ENCODE measurements at places on chromosomes 7 and 10. TPM values are rescaled to one million over a fixed set of nuclear protein-coding genes. Genes with fewer than 3 reads are reported as not detected.

DNA sequence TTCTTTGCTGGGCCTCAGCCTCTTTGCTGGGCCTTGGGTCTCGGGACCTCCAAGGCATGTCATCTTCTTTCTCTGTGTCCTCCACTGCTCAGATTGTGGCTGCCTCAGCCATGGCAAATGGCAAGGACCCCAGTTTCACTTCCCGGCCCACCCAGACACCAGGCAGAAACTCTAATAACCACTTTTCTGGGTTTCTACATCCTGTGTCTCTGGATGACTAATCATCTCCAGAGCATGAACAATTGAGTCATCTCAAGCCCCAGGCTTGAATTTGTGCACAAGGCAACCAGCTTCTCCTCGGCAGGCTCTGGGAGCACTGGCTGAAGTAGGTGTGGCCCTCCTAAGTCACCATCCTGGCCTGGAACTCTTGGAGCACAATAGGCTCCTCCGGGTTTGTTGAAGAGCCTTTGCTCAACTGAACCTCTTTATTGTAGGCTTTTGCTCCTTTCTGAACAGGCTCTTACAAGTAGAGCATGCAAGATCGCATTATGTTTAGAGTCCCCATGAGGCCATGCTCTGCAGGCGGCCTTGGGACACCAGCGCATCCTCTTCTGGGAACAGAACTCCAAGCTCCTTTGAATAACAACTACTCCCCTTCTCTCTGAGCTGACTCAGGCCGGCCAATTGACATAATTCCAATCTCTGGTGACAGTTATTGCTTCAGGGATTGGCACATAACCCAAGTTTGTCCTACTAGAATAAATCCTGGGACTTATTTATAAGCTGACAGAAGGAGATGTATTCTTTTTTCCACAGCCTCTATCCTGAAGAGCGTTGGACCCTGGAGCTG, 218.1 kb downstream of the WDR11 start:
- H3K4me3 ChIP-seq = no peak overlapping the region
- H3K27ac ChIP-seq = no peak overlapping the region
- H3K4me1 ChIP-seq = no peaks in the 10 kb centered on the region
- no peaks in the 10 kb centered on the region for H3K27me3 ChIP-seq

- H3K27ac ChIP-seq = peak within 1 kb of the TSS; percentile 84
- peak within 1 kb of the TSS; percentile 75 for H3K4me3 ChIP-seq
- H3K36me3 ChIP-seq = no peaks in the 10 kb centered on the region
- H3K27me3 ChIP-seq = no peaks in the 10 kb centered on the region
Measured at GRCh38 chr10:24952143-24952706, at the start of gene PRTFDC1. Gene PRTFDC1 (minus strand): TSS chr10:24952606. CDS start chr10:24952575, 31 bp downstream.

GRCh38 chr7:54769203-54769602, 10.2 kb upstream of the SEC61G start:
- peaks cover 6% of the 10 kb centered on the region for H3K4me1 ChIP-seq
- no peaks in the 10 kb centered on the region for H3K36me3 ChIP-seq
- H3K27ac ChIP-seq = no peak overlapping the region
- DNase-seq = no peak
- no peaks in the 10 kb centered on the region for H3K27me3 ChIP-seq
- H3K4me3 ChIP-seq = no peak overlapping the region

The SEMA3A gene
- 36.5 TPM for total RNA-seq

The CLDN4 gene
- 0.71 TPM for total RNA-seq

GRCh38 chr10:85864173-85864549, 502.4 kb downstream of the GRID1 start:
- H3K4me1 ChIP-seq = no peaks in the 10 kb centered on the region
- H3K27me3 ChIP-seq = no peaks in the 10 kb centered on the region
- no peak overlapping the region for H3K4me3 ChIP-seq
- no peaks in the 10 kb centered on the region for H3K36me3 ChIP-seq
- DNase-seq = no peak
- no peak overlapping the region for H3K27ac ChIP-seq

The PAX4 gene
- not detected for total RNA-seq

- peaks cover 67% of the 10 kb centered on the region for H3K4me1 ChIP-seq
- H3K36me3 ChIP-seq = peaks cover 19% of the 10 kb centered on the region
- H3K27ac ChIP-seq = peak within 1 kb of the TSS; percentile 90
- H3K27me3 ChIP-seq = no peaks in the 10 kb centered on the region
- H3K4me3 ChIP-seq = peak within 1 kb of the TSS; percentile 67
Measured at GRCh38 chr10:45000752-45001380, at the start of gene ZNF22. Gene ZNF22 (plus strand): TSS chr10:45000923. CDS start chr10:45003369, 2,446 bp downstream.

- no peaks in the 10 kb centered on the region for H3K36me3 ChIP-seq
- no peaks in the 10 kb centered on the region for H3K4me1 ChIP-seq
- H3K27ac ChIP-seq = no peak overlapping the region
Measured at GRCh38 chr10:2120746-2121145, 383.4 kb upstream of the ADARB2 start.

DNA sequence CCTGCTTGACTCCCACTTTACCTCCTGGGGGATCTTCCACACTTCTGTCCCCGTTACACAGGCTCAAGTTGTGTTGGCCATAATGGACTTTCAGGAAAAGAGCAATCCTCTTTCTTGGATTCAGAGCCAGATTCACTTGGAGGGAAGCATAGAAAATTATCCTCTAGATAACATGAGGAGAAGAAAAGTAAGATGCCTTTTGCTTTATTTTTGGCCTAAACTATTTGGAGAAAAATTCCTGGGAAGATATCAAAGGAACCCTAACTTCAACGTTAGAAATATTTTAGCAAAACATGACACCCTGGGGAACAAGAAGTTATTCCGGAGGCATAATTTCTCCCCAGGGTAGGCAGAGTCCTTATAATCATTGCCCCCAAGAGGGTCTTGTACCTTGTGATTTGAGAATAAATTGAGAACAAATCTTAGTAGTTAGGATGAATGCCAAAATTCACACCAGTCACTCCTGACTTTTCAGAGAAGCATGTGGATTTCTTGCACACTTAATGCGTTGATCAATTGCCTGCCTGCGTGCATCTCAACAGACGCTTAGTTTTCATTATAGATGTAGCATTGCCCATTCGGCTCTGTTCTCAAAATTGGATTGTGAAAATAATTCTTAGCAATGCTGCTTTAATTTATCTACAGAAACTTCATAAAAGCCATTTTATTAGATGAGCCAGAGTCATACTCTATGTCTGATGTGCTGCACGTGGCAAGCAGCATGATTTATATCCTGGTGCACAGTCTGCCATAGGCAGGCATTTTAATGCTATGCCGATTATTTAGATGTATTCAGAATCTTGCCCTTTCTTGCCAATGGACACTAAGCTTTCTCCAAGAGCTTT, 224.4 kb downstream of the C7orf25 start:
- DNase-seq = no peak
- no peaks in the 10 kb centered on the region for H3K36me3 ChIP-seq
- H3K27me3 ChIP-seq = no peaks in the 10 kb centered on the region
- no peak overlapping the region for H3K4me3 ChIP-seq
- peak overlapping the region; percentile 64 for H3K27ac ChIP-seq

DNA sequence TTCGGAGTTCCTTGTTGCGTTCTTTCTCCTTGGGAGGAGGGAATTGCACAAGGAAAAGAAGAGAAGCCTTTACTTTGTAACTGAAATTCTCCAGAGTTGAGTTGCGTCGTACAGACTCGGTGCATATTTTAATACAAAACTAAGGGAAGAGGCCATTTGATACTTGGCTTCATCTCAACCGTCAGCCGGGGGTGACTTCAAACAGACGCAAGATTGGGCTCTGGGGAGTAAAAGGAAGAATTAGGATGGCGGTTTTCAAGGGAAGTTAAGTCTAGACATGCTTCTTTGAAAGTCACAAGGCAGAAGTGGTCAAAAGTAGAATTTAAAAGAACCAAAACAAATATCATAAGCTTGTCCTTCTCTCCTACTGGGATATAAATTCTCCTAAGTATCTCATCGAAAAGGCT, 1.6 kb downstream of the PRR15 start:
- H3K36me3 ChIP-seq = no peaks in the 10 kb centered on the region
- H3K4me3 ChIP-seq = peak overlapping the region; percentile 67
- no peak for DNase-seq
- peaks cover 46% of the 10 kb centered on the region for H3K27me3 ChIP-seq
- no peak overlapping the region for H3K27ac ChIP-seq
- peaks cover 47% of the 10 kb centered on the region for H3K4me1 ChIP-seq

The BMPER gene
- total RNA-seq = 6.5 TPM

The CDH23 gene
- total RNA-seq = 14.4 TPM

The TRPV6 gene
- total RNA-seq = not detected

GRCh38 chr7:30475580-30475979, 3.0 kb downstream of the NOD1 start:
- peaks cover 88% of the 10 kb centered on the region for H3K4me1 ChIP-seq
- H3K27me3 ChIP-seq = no peaks in the 10 kb centered on the region
- H3K36me3 ChIP-seq = peaks cover 5% of the 10 kb centered on the region

DNA sequence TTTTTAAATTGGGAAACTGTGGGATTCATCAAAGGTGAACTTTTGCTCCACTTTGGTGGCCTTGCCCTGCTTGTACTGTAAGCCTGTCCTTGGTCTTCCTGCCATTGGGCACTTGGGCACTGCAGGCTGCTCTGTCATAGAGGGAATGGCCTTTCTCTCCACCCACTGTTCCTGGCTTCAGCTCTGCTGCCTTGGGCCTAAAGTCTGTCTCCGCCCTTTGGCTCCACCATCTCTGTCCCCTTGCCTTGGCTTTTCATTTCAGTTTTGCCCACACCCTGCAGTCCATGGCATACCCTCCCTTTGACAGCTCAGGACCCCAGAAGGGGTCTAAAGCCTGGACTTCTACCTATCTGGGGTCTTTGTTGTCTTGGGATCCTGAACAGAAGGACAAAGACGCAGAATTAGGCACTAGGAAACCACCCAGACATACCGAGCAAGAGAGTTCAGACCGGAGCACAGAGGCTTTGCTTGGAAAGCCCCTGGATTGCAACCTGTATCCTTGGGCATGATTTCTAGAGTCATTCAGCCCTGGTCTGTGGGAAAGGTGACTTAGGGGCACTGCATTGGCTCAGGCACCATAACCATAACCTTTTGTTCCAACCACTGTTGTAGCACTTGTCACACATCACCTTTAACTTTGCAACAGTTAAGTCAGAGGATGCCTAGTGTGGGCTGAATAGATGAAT, 5.2 kb upstream of the ARHGAP22 start:
- no peak overlapping the region for H3K27ac ChIP-seq
- peaks cover 13% of the 10 kb centered on the region for H3K4me1 ChIP-seq
- no peaks in the 10 kb centered on the region for H3K36me3 ChIP-seq

DNA sequence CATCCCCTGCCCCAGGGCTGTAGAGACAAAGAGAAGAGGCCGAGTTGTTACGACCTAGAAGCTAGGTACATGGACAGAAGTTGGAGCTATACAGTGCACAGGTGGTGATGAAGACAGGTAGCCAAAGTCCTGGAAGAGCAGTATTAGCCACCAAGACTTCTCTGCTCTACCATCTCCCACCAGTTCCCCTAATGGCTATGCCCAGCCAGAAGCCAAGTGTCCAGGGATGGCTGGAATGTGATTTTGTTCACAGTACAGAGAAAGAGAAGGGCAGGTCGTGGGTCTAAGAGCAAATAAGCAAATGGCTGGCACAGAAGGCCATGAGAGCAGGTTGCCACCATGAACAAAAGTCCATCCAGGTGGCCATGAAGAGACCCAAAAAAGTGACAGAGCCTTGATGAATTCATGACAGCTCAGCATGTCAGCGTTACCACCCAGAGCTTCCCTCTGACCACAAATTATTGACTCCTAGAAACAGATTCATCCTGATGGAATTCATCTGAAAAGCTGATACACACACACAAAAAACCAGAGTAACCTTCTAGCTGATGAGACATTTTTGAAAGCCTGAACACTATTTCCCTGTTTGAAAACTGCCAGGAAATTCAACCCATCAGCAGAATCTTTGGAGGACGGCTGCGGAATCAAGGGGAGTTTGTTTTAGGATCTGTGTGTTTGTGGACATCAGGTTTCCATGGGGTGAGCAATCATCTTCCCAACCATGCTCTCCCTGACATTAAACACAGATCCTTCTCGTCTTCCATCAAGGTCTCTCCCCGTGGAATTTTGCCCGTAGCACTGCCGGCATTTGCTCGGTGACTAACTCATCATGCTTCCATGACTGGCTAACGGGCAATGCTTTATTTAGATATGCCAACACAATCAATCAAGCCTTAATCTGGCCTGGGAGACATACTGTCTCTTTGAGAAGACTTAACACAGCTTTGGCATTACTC, 906.7 kb upstream of the AUTS2 start:
- H3K4me3 ChIP-seq = no peak overlapping the region
- no peaks in the 10 kb centered on the region for H3K27me3 ChIP-seq
- peak overlapping the region; percentile 2 for H3K27ac ChIP-seq
- peaks cover 13% of the 10 kb centered on the region for H3K4me1 ChIP-seq

The TMEM140 gene
- total RNA-seq = 21.2 TPM

- H3K36me3 ChIP-seq = no peaks in the 10 kb centered on the region
- peaks cover 76% of the 10 kb centered on the region for H3K4me1 ChIP-seq
- H3K27ac ChIP-seq = no peak overlapping the region
- H3K27me3 ChIP-seq = no peaks in the 10 kb centered on the region
- no peak overlapping the region for H3K4me3 ChIP-seq
Measured at GRCh38 chr7:4712281-4713182, 30.4 kb downstream of the FOXK1 start.

GRCh38 chr7:116018731-116019130, 11.8 kb downstream of the TFEC start:
- no peaks in the 10 kb centered on the region for H3K27me3 ChIP-seq
- no peak overlapping the region for H3K4me3 ChIP-seq
- no peaks in the 10 kb centered on the region for H3K4me1 ChIP-seq
- H3K36me3 ChIP-seq = no peaks in the 10 kb centered on the region

GRCh38 chr7:130141161-130141883, 63.9 kb downstream of the TMEM209 start:
- peaks cover 10% of the 10 kb centered on the region for H3K36me3 ChIP-seq
- DNase-seq = no peak
- H3K27ac ChIP-seq = peak overlapping the region; percentile 72
- peaks cover 40% of the 10 kb centered on the region for H3K4me1 ChIP-seq
- no peaks in the 10 kb centered on the region for H3K27me3 ChIP-seq

- H3K36me3 ChIP-seq = no peaks in the 10 kb centered on the region
- no peak overlapping the region for H3K27ac ChIP-seq
- H3K27me3 ChIP-seq = no peaks in the 10 kb centered on the region
- DNase-seq = no peak
- no peak overlapping the region for H3K4me3 ChIP-seq
Measured at GRCh38 chr7:30975256-30975899, 11.6 kb downstream of the GHRHR start.

DNA sequence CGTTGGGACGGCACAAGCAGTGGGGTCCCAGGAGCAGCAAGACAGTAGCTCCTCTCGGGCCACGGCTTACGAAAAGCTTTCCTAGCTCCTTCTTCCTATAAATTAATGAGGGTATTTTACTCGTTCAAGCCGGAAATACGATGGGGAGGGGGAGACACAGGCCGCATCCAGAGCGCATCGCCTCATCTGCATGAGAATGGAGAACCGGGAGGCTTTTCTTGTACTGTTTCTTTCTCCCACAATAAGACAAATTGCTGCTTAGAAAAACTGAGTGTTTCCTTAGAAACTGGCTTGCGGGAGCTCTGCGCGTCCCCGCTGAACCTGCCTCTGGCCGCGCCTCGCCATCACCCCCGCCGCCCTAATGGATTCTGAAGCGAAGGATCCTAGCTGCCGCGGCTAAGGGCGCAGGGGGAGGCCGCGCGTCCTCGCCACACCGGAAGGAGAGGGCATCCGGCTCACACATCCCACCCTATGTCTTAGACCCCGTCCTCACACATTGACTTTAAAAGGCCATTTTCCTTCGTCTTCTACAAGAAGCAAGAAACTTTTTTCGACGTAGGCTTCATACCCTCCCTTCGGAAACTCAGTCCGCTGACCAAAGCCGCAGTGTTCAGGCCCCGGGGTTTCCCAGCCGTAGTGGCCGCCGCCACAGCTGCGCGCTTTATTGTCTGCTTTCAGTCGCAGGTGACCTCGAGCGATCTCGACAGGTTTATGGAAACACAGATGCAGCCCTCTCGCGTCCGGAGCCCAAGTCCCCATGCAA, 8.8 kb downstream of the NXPH1 start:
- H3K4me1 ChIP-seq = peaks cover 20% of the 10 kb centered on the region
- no peak overlapping the region for H3K27ac ChIP-seq
- H3K36me3 ChIP-seq = no peaks in the 10 kb centered on the region

The PROSER2 gene
- total RNA-seq = 4.6 TPM
